ENCODE measurements at places on chromosomes 5 and 9. TPM values are rescaled to one million over a fixed set of nuclear protein-coding genes. Genes with fewer than 3 reads are reported as not detected.

- no peak for DNase-seq
Measured at GRCh38 chr5:98050583-98050982, 722.9 kb upstream of the RGMB start.

DNA sequence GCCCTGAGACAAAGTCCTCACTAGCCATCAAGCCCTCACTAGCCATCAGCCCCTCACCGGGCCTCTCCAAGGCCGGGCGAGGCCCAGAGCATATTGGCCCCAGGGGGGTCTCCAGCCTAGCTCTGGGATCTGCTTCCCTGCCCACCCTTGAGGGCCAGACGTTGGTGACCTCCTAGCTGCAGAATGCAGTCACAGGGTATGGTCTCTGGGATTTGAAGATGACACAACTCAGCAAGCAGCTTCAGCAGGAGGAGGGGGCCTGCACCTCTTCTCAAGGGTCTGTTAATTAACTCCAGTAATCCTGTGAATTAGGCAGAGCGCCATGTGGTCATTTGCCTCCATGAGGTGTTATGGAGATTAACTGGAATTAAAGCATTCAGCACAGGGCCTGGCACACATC lies 116.9 kb upstream of the SPOCK1 start:
- DNase-seq: no peak

PDZD2 gene
- 59.5 TPM for total RNA-seq

- DNase-seq: no peak
Measured at GRCh38 chr5:180623411-180623834, 26.0 kb downstream of the FLT4 start.

ANKRD31 gene
- total RNA-seq: 3.7 TPM

GRCh38 chr5:91591076-91591475 lies 208.0 kb upstream of the ARRDC3 start:
- no peak for DNase-seq

DNA sequence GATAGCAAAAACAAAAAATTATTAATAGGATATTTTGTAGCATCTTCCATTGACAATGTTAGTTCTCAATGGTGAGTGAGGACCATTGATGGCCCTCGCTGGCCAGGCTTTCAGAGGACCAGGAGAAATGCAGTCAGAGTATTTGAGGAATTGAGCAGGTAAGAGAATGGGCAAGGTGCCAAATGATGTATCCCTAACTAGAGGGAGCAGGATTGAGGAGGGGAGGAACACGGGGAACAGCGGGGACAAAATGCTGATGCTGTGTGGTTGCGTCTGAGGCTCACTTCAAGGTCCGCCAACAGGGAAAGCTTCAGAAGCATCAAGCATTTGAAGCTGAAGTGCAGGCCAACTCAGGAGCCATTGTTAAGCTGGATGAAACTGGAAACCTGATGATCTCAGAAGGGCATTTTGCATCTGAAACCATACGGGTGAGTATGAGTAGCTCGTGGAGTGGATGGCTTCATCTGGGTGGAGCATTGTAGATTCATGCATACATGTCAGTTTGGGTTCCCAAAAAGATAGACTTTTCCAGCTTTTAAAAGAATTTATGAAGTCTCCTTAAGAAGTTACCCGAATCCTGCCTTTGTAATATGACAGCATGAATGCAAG lies 16.2 kb downstream of the SPTAN1 start:
- no peak for DNase-seq

- DNase-seq: no peak
Measured at GRCh38 chr5:91607675-91608074, 224.6 kb upstream of the ARRDC3 start.

DNA sequence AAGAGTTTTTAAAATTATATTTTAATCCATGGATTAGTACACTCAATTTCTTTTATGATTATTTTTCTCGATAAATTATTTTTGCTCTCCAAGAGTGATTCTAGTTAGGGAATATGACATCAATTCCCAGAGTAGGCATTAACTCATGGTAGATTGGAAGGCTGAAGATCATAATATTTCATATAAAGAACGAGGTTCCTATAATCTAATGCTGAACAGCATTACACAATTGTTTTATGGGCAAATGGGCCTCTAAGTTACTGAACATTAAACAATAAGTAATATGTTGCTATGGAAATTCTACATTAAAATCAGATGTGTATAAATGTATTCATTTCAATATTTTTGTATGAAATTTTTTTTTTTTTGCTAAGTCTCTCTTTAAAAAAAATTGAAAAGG lies 140.3 kb downstream of the ZNF608 start:
- DNase-seq: no peak

GKAP1 gene
- 10.2 TPM for total RNA-seq

GRCh38 chr9:92324889-92325268 lies 271 bp downstream of the NOL8 start:
- no peak for DNase-seq

DNA sequence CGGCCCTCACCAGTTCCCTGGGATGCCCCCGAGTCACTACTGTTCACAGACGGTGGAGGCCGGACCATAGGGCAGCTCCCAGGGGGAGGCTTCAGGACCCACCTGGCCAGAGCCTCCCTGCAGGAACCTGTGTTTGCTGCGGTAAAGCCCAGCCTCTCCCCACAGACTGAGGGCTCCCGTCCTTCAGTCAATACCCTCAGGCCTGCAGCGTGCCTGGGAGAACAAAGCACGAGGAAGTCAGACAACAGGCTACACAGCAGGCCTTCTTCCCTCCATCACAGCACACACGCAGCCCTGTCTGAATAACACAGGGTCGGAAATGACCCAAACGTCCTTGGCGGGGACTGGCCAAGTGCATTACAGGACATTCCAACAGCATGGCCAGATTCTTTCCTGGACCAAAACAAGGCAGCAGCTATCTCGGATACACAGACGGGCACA lies 34.4 kb downstream of the COL23A1 start:
- DNase-seq: no peak

DNA sequence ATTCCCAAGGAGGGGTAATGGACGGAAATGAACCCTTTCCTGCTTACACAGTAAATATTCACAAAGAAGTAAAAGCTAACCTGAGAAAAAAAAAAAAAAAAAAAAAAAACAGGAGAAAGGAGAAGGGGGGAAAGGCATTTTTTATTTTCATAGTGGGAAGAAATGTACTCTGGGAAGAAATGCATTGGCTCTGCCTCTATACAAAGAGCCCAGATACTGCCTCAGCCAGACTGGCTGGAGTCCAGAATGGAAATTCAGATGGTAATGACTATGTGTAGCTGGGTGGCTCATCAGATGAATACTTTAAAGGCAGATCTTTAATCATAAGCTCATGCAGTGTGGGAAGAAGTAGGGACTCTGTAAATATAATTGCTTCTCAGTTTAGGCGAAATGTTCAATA lies 124.9 kb upstream of the ZNF608 start:
- no peak for DNase-seq
